Stimulated activated effector memory CD8-positive, alpha-beta T cell treated with anti-CD3 and anti-CD28 coated beads, Interleukin-12 subunit alpha, Interleukin-12 subunit beta, amount 100 ng/mL, for 72 hours (primary cell): ENCODE measurements at places on chromosomes 5 and 9.
A peak's percentile ranks its signal among the peaks of the same experiment; 100 is the strongest.

GRCh38 chr5:67483453-67484030, 286.9 kb upstream of the CD180 start:
- DNase-seq: no peak

DNA sequence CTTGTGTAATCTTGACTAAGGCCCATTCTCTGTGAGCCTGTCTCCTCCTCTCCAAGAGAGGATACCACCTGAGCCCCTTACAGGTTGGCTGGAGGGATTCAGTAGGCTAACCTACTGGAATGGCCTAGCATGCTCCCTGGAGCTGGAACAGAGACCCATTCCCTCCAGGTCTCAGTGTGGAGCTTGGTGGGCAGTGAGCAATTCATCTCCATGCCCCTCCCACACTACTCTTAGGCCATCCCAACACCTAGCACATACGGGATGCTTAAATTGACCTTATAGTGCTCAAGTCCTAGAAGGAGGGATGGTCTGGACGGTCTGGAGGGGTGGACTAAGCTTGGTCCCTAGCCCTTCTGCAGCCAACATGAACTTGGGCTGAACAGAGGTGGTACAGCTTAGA, 75.6 kb downstream of the CRB2 start:
- DNase-seq: no peak

GRCh38 chr9:113886466-113886865, 10.4 kb downstream of the ZNF618 start:
- peak; percentile 46 for DNase-seq

GRCh38 chr9:135167849-135168655, 80.6 kb downstream of the OLFM1 start:
- no peak for DNase-seq

DNA sequence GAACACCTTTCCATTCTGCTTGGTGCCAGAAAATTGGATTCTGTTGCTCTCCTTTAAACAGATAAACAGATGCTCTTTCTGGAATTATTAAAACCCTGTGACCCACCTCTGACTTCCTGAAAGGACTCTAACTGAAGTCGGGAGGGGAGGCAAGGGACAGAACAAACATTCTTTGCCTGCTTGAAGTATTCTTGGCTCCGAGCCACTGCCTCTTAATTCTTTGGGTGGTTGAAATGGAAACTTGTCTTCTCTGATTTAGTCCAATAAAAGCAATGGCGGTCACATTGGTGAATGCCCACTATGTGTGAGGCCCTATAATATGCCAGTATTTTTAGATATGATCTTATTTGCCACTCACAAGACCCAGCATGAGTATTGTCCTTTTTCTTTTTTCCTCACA, 236.8 kb downstream of the SLIT3 start:
- no peak for DNase-seq

DNA sequence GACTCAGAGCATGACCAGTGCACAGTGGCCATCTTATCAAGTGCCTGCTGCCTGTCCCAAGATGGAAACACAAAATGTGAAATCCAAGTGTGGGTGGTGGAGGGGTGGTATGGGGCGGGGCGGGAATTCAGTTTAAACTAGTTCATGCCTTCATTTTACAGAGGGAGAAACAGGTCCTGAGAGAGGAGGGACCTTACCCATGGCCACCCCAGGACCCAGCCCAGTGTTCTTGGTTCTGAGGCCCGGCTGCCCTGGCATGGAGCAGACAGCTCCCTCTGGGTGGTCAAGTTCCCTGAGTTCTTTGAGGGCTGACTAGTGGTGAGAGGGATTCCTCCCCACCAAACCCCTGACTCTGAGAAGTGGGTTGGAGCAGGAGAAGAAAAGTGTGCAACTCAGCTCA, 20.8 kb downstream of the KCNIP1 start:
- no peak for DNase-seq
